ENCODE measurements at places on chromosomes 12 and 14.

DNA sequence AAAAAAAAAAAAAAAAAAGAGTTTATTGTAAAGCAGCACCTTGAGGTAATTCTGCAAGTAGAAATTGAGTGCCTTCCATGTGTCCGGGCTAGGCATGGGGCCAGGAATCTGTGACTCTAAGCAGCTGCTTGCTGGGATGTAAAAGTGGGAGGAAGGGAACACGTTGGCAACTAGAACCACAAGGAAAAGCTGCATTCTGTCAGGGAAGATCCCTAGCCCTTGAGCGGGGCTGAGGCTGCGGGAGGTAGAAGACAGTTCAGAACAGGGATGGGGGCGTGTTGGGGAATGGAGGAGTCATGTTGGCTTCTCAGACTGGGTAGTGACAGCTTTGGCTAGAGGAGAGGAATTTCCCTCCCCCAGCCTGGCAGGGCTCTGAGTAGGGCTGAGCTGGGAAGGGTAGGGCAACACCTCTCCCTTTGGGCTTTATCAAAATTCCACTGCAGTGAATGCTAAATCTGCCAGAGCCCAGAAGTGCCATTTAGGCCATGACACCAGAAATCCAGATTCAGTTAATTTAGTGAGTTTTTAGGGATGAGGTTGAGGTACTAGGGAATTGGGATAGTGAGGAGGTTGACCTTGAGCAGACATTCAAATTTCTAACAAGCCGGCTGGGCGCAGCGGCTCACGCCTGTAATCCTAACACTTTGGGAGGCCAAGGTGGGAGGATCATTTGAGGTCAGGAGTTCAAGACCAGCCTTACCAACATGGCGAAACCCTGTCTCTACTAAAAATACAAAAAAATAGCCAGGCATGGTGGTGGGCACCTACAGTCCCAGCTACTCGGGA, 3.4 kb upstream of the TRAFD1 start:
- no peak for DNase-seq

DNA sequence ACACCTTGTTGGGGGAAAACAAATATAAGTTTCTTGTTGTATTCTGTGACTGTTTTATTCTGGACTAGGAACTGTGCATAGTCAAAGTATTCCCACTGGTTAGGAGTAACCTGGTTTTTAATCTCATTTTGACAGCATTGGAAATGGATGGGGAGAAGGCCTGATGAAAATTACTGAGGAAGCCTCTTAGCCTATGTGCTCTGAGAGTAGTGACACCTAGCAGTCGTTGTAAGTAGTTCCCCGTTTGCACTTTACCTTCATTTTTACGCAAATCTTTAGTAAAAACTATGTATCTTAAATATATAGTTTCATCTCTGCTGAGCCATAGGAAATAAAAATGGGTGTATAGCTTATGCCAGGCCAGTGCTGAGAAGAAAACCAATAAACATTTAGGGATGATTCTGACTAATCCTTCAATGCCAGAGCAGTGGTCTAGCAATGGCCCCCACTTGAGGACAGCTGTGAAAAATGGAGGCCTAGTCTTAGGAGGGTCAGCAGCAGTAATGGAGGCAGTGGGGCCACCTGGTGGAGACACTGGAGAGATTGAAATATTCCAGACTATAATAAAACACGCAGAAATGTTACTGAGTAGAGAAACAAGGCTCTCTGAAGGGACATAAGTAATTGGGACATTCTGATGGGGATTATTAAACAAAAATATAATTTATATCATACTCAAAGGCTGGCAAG, 133.2 kb upstream of the NOVA1 start:
- DNase-seq = no peak

GRCh38 chr14:51883232-51883631, 22.8 kb downstream of the GNG2 start:
- DNase-seq = no peak

DNA sequence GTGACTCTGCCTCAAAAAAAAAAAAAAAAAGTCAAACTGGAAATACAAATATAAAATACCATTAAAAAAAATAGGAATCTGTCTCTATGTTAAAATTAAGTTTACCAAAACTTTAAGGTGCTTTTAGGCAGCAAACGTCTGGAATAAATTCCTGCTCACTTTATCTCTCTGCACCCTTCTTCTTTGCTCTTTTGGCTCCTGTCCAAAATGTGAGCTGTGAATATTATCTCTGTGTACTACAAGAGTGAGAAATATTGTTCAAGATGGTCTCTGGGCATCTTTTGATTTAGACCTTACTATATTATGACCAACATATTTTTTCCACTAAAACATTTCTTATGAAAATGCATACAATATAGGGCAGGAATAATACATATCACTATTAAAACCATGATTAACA, 63.7 kb downstream of the PUS7L start:
- no peak for DNase-seq

DNA sequence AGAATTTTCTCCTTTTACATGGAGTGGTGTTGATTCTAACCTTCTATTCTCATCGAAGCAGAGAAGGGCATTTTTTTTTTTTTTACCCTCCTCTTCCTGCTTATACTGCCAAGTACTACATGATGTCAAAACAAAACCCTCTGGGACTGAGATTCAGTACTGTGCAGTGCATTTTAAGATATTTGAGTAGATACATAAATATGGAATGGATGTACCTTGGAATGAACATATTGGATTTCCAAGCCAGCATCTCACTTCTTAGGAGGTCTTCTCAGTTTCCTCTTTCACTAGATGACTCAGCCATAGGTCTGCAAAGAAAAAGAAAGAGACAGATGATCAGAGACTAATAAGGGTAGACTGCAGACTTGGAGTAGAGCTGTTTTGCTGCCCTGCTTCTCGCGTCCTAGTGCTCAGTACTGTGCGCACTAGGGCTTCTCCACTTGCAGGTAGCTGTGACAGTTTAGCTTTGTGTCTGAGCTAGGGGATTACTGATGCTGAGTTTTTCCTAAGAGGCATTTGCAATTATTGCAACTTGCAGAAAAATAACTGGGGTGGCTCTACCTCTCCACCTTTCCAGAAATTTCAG, 20.4 kb downstream of the TPH2 start:
- no peak for DNase-seq

- DNase-seq = no peak
Observed at GRCh38 chr12:107356266-107356936, 263.1 kb upstream of the CRY1 start.

Data from T-helper 22 cell (primary cell).